ENCODE measurements at places on chromosomes 11 and 22. TPM values are rescaled to one million over a fixed set of nuclear protein-coding genes. Genes with fewer than 3 reads are reported as not detected.

Gene TP53I11
- total RNA-seq, result 16.4 TPM

Gene VWCE
- 0.84 TPM for total RNA-seq

Gene KCNJ5
- total RNA-seq, result 0.46 TPM

DNA sequence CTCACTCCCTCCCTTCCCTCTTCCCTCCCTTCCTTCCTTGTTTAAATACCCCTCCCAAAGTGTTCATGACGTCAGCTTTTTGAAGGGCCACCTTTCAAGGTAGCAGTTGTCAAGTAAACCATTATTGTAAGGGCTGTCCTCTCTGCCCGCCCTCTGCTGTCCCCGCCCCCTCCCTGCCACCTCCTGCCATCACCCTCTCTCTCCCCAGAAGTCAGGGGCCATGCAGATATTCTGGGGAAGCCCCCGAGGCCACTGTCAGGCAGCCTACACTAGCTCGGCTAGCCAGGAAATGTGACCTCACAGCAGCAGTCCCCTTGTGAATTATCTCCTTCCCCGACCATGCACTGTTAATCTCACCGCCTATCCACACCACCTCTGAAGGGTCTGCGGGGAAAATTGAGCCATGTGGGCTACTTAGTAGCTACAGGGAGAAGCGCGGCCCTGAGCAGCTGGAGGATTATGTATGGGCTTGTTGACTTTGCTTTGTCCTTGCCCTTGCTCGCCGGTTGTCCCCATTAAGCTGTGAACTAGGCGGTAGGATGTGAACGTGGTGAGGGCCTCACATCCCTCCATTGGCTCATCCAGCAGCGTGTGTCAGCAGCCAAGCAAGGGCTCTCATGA lies 42.1 kb upstream of the ATXN10 start:
- no peak for DNase-seq

GRCh38 chr11:63532799-63533475 lies 3.7 kb upstream of the PLAAT4 start:
- no peak for DNase-seq

GRCh38 chr22:44723801-44724200 lies 21.8 kb downstream of the PRR5 start:
- no peak for DNase-seq

- DNase-seq, result no peak
Measured at GRCh38 chr11:85647078-85647477, 689 bp upstream of the TMEM126A start.

- no peak for DNase-seq
Measured at GRCh38 chr11:116896211-116896610, 58.8 kb upstream of the APOA1 start.

DNA sequence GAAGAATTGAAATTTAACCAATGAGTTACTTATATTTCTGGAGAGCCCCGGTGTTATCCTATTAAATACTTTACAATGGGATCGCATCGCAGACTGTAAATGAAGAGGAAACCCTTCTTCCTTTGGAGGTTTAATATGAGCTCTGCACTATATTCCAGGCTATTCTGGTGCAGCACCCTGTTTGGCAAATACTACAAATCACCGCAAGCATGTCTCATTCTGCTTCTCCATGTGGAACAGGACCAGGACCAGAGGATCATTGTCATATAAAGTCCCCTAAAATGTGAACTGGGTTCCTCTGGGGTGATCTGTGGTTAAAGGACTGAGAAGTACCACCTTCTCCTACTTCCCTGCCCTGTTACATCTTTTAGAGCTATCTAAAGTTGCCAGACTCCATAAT lies 703.7 kb downstream of the DLG2 start:
- DNase-seq, result no peak

DNA sequence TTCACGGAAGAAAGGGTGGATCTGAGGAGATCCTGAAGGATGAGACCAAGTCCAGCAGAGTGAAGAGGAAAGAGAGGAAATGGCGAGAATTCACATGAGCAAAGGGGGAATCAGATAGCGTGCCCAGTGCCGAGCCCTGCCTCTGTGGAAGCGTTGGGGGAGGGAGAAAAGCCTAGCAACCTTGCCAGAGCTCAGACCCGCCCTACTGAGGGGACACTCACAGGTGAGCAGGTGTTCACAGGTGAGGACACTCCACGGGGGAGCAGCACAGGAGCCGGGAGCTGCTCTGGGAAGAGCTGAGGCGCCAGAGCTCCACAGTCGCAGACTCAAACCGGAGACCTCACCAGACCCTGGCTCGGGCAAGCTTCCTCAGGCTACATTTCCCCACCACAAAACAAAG lies 56.2 kb downstream of the MICAL3 start:
- DNase-seq, result no peak

Data from psoas muscle (tissue), 8 donors.